ENCODE measurements at places on chromosomes 7 and 10.

- no peak for DNase-seq
Observed at GRCh38 chr7:29783671-29784070, 22.6 kb upstream of the WIPF3 start.

GRCh38 chr10:27241010-27241651, 534 bp upstream of the ACBD5 start:
- DNase-seq: no peak

GRCh38 chr7:112398534-112398933, 51.7 kb upstream of the IFRD1 start:
- DNase-seq: no peak

DNA sequence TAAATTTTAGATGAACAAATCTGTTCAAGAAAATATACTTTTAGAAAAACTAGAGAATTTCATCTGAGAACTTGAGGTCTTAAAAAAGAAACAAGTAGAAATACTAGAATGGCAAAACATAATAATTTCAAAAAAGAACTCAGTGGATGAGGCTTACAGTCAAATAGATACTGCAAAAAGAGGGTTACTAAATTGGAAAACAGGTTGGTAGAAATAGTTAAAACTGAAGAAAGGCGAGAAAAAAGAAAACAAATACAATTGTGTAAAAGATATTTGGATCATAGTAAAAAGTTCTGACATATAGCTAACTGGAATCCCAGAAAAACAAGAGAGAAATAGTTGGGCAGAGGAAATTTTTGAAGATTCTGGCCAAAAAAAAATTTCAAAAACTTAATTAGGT, 117.6 kb downstream of the HGF start:
- no peak for DNase-seq

DNA sequence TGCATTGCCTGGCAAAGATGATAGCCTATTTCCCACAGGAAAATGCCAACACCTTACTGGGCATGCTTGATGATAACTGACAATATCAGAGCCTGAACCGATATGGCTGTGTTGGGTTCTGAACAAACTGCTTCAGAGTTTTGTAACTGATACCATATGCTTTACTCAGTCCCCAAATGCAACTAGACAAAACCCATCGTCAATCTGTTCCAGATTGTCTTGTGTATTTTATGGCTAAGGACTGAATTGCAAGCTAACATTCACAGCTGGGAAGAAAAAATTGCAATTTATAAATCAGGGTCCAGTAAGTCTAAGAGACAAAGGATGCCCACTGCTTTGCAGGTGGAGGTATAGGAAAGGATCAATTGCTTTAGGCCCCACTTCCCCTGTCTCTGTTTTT, 116.8 kb upstream of the WNT16 start:
- no peak for DNase-seq

DNA sequence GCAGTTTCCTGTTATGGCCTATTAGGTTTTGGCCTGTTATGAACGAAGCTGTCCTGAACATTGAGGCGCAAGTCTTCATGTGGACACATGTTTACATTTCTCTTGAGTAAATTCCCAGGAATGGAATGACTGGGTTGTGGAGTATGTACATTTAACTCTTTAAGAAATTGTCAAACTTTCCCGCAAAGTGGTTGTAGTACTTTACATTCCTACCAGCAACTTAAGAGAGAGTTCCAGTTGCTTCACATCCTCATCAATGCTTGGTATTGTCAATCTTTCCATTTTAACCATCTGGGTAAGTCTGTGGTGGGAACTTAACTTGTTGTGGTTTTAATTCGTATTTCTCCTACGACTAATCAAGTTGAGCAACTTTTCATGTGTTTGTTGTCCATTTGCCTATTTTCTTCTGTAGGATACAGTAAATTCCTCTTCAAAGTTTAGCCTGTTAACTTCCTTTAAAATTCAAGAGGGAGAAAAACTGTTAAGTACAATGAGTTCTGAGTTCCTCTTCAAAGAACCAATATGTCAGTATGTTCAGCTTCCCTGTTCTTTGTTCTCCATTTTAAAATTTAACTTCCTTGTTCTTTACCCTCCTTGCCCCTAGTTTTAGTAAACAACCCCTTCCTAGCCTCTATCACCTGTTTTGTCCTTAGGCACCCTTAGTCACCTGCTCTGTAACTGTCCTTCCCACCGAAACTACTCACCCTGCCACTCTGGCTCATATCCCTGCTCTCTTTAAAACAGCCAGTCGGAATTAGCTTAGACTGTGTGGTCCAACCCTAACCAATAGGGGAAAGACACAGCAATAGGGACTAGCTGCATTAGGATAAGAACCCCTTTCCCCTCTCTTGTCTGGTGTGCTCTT, 74.0 kb downstream of the FAM241B start:
- DNase-seq: peak; percentile 79

- DNase-seq: no peak
Observed at GRCh38 chr7:151437159-151437553, 2.8 kb downstream of the CRYGN start.

DNA sequence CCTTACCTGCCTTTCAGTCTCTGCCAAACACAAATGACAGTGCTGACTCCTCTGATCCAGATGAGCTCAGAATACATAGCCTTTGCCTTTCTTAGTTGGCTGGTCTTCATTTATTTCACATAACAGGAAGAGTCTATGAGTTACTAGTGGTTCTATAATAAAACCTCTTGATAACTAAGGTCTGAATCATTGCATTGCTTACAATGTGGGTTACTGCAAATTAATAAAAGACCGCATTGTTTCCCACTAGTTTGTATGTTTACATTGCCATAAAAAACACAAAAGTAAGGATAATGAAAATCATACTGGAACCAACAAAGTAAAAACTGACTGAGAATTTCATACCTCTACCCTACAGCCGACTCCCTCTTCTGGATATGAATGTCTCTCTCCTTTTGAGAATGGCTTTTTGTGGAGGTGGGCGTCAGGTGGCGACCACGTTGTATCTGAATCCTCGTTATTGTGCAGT, 62.0 kb upstream of the AKR1E2 start:
- peak; percentile 70 for DNase-seq

DNA sequence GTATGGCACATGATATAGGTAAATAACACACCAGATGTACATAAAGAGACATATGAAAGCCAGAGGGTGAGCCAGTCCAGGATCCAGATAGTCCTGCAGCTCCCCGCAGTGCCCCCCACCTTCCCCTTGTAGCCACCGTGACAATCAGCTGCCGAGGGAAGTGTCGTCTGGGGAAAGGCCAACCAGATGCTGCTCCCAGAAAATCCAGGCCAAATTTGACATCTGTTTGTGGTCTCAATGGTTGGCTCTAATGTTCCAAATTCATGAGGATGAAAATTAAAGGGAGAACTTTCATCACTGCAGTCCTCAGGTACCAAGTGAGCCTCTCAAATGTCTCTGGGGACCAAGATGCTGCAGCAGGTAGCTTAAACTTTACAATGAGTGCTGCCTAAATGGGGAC, 210.3 kb downstream of the PTEN start:
- no peak for DNase-seq

- DNase-seq: no peak
Observed at GRCh38 chr7:114502454-114503254, 88.0 kb downstream of the FOXP2 start.

GRCh38 chr7:149732611-149733010, 40.8 kb downstream of the ZNF467 start:
- DNase-seq: no peak

GRCh38 chr7:104296900-104297299, 31.5 kb upstream of the LHFPL3 start:
- DNase-seq: no peak

DNA sequence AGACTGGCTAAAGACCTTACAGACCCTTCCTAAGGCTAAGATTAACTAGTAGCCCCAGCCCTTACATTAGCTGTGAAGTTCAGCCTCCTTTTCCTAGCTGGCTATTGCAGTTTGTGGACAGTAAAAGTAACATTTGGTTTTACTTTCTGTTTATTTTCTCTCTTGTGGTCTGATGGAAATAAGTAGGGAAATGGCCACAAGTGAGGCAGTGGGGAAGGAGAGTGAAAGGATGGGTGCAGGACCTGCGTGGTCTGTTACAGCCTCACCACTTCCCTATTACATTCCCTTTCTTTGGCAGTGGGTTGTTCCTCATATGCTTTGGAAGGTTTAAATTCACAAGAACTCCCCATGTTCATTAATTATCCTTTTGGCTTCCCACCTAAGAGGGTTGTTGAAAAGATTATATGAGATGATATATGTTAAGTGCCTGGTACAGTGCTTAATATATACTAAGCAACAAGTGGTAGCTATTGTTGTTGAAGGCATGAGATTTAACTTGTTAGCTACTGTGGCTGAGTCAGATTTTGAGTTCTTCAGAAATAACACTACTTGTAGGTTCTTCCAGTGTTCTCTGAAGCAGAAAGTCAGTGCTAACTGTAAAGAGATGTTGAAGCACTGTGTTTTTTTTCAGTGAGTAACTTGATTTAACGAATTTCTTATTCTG, 181.7 kb downstream of the ST7 start:
- peak; percentile 44 for DNase-seq

- no peak for DNase-seq
Observed at GRCh38 chr7:125648543-125648942, 718.9 kb upstream of the POT1 start.

DNA sequence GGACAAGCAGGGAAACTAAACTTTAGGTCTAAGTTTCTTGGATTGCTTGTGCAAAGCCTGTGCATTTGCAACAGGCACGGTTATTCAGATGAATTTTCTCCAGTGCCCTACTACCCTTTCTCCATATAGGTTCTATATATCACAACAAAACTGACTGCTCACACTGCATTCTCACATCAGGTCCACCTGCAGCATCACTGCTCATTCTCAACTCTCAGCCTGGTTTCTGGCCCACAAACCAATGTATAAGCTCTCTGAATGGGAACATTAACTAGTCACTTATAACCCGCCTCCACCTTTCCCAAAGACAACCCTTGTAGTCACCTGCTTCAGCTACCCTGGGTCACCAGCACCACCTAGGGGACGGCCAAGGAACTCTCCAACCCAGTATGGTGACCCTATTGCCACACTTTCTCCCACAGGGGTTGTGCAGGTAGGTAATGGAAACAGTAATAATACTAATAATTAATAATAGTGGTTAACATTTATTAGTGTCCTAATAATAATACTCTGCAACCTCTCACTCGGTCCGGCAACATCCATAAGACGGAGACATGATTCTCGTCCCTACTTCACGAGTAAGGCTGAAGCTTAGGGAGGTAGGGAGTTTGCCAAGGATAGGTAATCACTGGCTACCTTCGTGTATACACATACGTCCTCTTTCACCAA, 97.3 kb downstream of the CLEC2L start:
- no peak for DNase-seq

DNA sequence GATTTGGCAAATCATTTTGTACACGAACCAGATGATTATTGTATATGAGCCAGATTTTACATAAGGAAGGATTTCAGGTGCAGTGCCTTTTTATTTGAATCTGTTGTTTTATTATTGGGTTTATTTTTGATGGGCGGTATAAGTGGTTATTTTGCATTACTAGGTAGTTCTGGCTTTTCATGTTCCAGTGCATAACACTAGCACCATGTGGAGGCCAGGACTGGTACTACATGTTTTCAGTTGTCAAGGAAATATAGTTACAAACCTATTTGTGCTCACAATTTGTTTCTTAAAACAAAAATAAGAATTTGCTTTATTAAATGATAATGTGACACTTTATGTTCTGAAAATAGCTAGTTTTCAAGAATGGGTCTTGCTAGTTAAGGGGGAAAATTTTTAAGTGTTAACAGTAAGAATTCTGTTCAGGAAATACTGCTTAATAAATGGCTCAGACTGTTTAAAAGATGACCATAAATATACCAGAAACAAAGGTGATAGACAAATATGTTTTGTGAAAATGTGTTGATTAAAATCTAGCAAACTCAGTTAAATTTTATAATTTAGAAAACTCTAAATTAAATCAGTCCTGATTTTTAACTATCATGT, 7.1 kb upstream of the SEMA3E start:
- DNase-seq: peak; percentile 45
